ENCODE measurements at places on chromosomes 2 and 18. TPM values are rescaled to one million over a fixed set of nuclear protein-coding genes. Genes with fewer than 3 reads are reported as not detected.

Gene AKAIN1
- total RNA-seq = not detected

Gene SULT1C2
- total RNA-seq = 0.26 TPM

Gene C2orf66
- 0.26 TPM for total RNA-seq

Gene TCF23
- not detected for total RNA-seq

Gene CFAP65
- total RNA-seq = not detected

Gene ALLC
- not detected for total RNA-seq

Gene PLA2R1
- total RNA-seq = 8.3 TPM

Gene SCG2
- total RNA-seq = 0.66 TPM

Gene ATG4B
- 30.0 TPM for total RNA-seq

Gene KANSL3
- total RNA-seq = 28.2 TPM

Gene MFSD2B
- 0.17 TPM for total RNA-seq

Gene SP5
- not detected for total RNA-seq

Measured in fibroblast of lung (primary cell).